ENCODE measurements at places on chromosomes 6 and 20.

DNA sequence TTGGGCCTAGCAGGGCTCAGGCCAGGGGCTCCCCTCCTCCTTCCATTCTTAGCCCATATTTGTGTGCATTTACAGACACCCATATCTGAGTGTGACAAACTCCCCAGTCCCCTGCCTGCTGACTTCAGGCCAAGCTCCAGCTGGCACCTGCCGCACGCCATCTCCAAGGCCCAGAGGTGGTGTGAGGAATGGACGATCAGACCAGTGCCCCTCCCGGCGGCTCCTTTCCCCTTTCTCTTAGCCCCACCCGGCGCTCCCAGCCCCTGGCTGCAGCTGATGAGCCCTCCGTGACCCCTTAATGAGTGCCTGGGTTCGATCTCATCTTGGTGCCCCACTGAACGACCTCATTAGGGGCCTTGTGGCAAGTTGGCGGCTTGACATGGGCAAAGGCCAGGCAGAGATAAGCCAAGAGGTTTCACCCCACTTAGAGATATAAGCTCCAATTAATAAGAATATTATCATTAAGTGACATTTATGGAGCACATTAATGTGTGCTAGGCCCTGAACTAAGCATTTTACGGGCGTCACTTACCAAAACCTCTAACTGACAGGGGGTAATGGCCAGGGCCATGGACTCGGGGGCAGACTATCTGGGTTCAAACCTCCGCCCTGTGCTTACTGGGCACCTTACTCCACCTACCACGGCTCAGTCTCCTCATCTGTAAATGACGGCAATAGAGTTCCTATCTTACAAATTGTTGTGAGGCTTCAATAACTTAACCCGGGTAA lies 17.5 kb downstream of the ADA start:
- no peak for DNase-seq

GRCh38 chr6:110183292-110183885 lies 3.2 kb downstream of the CDC40 start:
- DNase-seq = no peak

DNA sequence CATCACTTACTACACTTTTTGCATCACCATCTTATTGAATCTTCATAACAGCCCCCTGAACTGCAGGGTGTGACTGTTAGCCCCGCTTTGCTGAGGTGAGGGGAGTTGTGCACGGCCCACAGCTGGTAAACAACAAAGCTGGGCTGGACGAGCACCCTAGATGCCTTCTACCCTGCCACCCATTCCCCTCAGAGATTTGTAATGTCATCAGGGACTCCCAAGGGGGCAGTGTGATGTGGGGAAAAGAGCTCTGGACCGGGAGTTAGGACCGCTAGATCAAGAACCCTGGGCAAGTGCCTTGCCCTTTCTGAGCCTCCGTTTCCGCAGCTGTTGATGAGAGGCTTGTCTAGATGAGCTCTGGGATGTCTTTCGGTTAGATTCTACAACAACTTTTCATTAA lies 20.9 kb downstream of the PKIG start:
- no peak for DNase-seq

DNA sequence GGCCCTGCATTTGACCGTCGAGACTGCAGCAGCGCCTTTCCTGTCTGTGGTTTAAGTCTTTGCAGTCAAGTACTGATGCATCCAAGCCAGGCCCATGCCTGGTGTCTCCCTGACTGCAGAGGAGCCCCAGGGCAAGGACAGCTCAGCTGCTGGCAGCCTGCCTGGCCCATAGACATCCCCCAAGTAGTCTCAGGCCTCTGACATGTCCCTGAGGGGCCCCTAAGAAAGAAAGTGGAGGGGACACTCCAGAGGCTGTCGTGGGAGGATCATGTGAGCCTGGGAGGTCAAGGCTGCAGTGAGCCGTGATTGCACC lies 18.0 kb downstream of the HRH3 start:
- DNase-seq = no peak

GRCh38 chr6:42113936-42114636 lies 28.3 kb downstream of the C6orf132 start:
- DNase-seq = no peak
